ENCODE measurements at places on chromosomes 12 and 14.

GRCh38 chr14:92274055-92274454 lies 48.9 kb upstream of the SLC24A4 start:
- DNase-seq: no peak

- no peak for DNase-seq
These were observed 31.6 kb downstream of the PPP1R36 start for GRCh38 chr14:64581363-64581762.

DNA sequence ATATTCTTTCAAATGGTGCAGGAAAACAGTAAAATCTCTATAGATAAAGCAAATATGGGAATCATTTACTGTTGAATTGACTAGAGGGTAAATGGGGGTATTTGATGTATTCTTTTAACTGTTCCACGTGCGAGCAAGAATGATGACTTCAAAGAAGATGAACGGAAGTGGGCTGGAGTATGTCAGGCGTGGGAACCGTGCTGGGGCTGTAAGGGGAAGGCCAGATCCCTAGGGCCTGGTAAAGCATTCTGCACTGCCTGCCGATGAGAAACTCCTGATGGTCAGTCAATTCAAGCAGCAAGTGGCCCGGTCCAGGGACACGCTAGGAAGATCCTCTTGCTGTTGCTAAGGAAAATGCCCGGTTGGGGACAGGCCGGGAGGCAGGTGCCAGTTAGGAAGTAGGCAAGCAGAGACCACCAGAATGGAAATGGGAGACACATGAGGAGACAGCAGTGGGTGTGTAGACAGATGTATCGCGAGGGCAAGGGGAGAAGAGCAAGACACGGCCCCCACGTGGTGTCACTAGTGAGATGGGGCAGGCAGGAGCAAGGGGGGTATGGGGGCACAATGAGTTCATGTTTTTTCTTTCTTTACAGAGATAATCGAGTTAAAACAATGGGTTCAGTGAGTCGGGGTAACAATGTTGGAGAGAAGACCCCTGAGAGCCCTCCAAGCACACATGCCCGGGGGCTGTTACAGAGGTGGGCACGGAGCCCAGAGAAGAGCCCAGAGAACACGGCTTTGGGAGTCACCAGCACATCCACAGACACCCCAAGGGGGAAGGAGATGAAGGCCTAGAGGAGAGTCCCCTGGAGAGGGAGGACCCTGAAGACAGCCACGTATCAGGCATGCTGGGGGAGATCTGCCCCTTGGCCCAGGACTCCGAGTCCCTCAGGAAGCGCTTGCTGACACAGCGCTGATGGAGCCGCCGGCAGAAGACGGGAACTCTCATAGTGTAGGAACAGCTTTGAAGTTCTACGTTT lies 37.2 kb downstream of the FBXO21 start:
- DNase-seq: no peak

DNA sequence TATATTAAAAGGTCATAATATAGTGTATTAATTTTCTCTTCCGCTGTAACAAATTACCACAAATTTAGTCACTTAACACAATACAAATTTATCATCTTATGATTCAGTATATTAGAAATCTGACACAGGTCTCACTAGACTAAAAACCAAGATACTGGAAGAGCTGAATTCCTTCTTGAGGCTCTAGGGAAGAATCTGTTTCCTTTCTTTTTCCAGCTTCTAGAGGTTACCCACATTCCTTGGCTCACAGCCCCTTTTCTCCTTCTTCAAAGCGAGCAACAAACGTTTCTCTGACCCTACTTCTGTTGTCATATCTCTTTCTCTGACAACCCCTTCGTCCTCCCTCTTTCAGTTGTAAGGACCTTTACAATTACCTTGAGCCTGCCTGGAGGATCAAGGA lies 43.4 kb upstream of the AMN1 start:
- DNase-seq: no peak

GRCh38 chr12:13026286-13026685 lies 17.9 kb upstream of the FAM234B start:
- DNase-seq: no peak

- no peak for DNase-seq
These were observed 411.7 kb downstream of the TMEM117 start for GRCh38 chr12:44247588-44247987.

DNA sequence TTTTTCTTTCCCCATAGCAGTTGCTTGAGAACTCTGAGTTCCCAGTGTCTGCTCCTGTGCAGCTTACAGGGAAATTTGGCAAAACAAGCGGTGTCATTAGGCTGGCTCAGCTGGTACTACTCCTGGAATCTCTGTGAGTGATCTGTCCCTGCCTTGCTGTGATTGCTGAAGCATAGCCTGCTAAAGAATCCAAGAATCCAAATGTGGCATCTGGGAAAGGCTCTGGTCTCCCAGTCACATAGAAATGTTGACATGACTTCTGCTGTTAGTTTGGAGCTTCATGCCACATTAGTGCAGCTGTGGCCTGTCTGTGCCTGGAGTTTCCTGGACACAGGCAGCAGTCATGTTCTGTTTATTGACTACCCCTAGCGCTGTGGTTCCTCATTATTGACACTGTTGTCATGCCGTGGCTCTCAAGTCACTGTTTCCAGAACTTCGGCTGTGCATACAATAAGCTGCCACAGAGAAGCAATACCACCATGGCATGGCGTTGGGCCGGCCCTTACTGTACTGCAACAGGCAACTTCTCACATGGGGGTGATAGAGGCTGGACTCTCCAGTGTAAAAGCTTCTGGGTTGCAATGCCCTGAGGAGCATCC lies 166.8 kb downstream of the MYRFL start:
- no peak for DNase-seq

DNA sequence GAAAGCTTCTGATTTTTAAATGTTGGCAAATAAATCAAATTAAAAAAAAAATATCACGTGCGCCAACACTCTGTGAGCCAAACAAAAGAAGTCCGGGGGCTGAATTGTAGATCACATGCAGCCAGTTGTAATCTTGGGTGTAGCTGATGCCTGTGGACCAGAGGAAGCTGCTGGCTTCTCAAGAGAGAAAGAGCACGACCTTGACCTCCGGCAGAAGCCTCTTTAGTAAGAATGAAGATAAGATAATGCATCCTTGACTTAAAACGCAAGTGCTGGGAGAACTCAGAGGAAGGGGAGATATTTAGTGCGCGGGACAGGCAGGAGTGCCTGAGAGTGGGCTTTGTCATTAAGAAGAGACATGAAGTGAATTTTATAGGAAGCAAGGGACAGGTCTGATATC lies 162.8 kb upstream of the TBX3 start:
- no peak for DNase-seq

All from GM12891 (cell line).